ENCODE measurements at places on chromosomes 3 and 15.

GRCh38 chr3:110343945-110344344 lies 727.7 kb upstream of the NECTIN3 start:
- DNase-seq: no peak

DNA sequence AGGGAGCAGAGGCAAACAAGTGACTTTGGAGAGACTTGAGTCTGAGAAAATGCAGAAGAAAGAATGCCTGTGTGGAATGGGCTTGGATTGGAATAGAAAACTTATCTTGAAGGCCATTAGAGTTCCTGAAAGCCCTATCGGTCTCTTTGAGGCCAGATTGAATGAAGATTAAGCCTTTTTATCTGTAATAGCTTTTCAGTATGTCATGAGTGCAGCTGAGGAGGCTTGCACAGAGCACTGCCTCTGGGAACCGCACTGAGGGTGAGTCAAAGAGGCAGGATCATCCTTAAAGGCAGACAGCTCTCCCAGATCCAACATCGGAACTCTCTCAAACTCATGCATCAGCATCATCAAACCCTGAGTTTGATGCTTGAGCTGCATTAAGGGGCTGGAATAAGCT lies 515.2 kb downstream of the NTRK3 start:
- DNase-seq: no peak

DNA sequence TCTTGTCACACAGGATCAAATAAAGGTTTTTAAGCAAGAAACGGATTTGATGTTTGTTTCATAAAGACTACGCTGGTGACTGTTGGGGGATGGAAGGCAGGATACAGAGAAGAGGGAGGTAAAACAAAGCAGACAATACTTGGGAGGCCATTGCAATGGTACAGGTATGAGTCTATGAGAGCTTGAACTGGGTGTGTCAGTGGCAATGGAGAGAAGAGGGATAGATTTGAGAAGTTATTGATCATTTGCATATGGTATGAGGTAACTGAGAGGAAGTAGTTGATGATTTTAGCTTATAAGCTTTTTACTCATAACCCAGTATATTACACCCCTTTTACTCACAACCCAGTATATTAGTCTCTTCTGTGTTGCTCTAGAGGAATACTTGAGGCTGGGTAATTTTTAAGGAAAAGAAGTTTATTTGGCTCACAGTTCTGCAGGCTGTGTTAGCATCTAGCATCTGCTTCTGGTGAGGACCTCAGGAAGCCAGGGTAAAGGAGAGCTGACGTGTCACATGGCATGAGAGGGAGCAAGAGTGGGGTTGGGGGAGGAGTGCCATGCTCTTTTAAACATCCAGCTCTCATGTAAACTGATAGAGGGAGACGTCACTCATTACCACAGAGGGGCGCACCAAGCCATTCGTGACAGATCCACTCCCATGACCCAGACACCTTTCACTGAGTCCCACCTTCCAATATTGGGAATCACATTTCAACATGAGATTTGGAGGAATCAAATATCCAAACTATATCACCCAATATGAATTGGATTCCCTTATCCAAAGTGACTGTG lies 153.9 kb downstream of the VPS8 start:
- DNase-seq: no peak

DNA sequence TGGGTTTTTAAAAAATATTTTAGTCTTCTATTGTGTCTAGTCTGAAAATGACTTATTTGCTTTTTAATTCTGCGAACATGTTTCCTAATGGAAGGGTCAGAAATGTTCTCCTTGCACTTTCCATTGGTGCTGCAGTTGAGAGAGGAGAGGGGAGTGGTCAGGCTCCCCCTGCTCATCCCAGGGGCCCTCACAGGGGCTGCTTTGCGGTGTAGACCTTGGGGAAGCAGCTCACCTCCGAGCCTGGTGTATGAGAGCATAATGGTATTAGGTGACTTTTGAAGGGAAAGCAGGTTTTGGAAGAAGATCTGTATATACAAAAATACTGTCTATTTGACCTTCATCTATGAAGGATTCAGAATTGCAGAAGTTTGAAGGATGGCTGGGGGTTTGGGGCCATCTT lies 28.3 kb downstream of the APBA2 start:
- no peak for DNase-seq

GRCh38 chr15:50028326-50028725 lies 90.7 kb downstream of the ATP8B4 start:
- DNase-seq: no peak

- DNase-seq: no peak
Measured at GRCh38 chr3:71548705-71549384, 34.7 kb downstream of the FOXP1 start.

DNA sequence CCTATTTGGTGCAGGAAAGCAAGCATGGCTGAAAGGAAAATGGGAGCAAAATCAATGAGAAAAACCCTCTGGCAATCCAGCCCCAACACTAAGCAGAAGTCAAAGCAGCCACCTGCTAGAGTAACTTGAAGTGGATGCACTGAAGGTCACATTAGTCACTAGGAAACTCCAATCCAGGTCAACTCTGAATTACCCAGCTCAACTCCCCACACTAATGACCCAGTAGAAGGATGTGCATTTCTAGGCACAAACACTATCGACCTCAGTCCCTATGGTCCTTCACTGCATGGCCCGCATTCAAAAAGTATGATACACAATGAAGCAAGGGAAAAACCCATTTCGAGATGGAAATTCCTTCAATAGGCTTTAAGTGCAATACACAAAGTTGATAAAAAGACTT lies 80.6 kb downstream of the RAD18 start:
- DNase-seq: no peak

- DNase-seq: peak; percentile 74
Measured at GRCh38 chr3:46378426-46378942, 7.7 kb downstream of the CCR5 start.

DNA sequence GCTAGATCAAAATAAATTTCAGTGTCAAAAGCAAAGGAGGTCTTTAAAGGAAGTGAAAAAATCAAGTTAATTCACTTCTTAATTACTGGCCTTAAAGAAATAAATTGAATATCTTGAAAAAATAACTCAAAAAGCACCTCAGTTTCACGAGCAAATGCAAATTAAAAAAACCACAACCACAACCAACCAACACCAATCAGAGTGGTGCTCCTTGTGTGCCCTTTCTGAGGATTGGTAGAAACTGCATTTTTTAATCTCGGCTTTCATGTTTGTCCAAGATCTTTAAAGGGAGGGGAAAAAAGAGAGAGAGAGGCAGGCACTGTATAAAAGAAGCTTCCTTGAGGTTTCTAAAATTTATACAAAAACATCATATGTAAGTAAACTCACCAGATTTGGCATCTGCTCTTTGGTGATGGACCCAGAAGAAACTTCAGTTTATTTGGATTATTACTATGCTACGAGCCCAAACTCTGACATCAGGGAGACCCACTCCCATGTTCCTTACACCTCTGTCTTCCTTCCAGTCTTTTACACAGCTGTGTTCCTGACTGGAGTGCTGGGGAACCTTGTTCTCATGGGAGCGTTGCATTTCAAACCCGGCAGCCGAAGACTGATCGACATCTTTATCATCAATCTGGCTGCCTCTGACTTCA lies at the start of gene GPR15:
Gene GPR15 (plus strand): TSS at position 357 of the 653 bp plus-strand sequence. CDS start 56 bp downstream, at position 413.
- no peak for DNase-seq

GRCh38 chr3:40437889-40438288 lies 19.2 kb upstream of the RPL14 start:
- DNase-seq: no peak

DNA sequence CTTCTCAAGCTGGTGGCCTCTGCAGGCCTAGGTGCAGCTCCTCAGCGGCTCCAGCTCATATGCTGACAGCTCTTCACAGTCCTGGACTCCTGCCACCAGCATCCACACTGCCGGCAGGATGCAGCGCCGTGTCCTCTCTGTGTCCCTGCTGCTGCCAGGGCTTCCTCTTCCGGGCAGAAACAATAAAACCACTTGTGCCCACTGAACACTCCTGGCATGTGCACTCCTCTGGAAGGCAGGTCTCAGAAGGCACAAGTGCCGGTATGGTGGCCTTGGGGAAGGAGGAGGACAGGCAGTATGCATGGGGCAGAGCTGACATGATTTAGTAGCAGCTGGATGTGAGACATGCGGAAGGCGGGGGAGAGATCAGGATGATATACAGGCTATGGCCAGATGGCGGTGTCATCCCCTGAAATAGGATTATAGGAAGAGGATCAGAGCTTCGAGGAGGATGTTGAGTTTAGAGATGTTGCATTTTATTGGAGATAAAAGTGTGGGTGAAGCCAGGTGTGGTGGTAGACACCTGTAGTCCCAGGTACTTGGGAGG lies 7.5 kb upstream of the MAN2A2 start:
- DNase-seq: no peak

GRCh38 chr15:96326328-96327154 lies 4.0 kb upstream of the NR2F2 start:
- DNase-seq: no peak

DNA sequence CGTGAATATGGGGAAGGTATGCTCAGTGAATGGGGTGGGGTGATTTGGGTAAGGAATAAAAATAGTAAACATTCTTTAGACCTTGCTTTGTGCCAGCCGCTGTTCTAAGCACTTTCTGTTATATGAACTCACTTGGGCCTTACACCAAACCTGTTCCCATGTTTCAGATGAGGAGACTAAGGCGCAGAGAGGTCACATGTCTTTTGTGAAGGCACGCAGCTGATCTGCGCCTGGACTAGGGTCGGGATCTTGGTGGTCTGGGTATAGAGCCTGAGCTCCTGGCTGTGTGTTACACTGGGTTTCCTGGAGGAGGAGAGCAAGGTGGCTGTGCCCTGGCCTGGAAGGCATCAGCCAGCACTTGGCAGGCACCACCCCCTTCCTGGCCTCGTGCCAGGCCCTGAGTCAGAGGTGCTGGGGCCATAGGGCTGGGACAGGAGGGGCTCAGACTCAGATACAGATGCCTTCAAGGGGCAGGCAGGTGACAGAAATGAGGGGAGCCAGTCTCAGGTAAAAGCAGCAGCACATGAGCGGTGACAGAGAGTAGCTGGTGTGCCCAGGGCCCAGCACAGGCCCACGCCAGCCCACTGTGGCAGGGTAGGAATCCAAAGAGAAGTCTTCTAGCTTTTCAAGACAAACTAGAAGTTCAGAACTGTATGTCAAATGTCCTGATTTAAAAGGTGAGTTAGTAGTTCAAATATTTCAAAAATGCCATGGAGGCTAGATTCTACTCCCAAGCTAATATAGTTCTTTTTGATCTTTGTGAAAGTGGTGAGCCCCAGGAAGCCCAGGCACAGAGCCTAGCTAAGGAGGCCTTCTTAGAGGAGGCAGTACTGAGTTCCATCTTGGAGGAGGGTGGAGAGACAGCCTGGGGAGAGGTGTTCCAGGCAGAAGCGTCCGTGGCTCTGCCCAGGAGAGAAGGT lies 83.1 kb downstream of the DNAJB8 start:
- DNase-seq: peak; percentile 21

- DNase-seq: no peak
Measured at GRCh38 chr15:73598530-73599160, 34.5 kb downstream of the NPTN start.

DNA sequence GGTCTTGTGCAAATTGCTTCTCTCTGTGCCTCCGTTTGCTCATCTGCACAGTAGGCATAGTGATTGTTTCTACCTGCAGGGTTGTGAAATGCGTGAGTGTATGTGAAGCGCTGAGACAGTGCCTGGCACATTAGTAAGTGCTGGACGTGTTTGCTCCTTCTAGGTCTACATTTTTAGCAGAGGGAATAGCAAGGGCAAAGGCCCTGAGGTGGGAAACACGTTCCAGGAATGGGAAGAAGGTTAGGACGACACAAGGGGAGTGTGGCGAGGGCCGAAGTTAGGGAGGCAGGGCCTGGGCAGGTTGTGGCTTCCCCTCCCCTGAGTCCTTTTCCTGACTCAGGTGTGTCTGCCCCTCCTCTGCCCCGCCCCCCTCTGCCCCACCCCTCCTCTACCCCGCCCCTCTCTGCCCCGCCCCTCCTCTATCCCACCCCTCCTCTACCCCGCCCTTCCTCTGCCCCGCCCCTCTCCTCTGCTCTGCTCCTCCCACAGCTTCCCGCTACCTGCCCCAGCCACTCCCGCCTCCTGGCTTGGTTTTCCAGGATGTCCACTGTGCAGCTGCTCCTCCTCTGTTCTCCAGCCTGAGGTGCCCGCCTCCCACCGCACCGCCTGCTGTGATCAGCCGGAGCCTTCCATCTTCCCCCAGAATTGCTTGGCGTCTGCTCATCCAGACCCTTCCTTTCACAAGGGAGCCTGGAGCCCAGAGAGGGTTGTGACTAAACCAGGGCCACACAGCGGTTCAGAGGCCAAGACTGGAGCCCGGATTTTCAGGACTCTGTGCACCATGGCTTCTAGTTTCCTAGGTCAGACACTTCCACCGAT lies 31.1 kb upstream of the SMAD6 start:
- DNase-seq: no peak

- no peak for DNase-seq
Measured at GRCh38 chr3:52233968-52234367, 5.0 kb downstream of the TWF2 start.

DNA sequence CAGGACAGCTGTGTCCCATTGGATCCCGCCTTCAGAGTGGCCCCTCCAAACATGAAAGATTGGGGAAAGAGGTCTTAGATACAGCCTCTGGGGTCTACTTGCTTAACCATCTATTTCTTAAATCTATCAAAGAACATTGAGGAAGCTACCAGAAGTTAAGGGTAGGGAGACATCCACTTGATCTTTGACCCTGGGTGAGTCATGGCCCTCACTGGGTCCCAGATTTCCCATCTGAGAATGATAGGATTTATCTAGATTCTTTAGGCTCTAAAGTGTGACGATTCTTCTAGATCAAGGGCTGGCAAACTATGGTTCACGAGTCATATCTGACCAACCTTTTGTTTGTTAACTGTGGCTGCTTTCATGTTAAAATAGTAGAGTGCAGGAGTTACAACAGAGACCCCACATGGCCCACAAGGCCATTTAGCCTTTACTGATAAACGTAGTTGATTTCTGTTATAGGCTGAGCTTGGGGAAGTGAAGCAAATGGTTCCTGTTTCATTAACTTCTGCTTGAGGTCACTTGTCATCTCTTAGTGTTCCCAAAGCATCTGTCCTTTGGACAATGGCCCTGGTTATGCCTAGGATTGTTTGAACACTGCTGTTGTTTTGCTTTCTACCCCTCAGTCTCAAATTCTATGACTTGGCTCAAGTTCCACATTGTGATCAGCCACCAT lies 8.0 kb downstream of the MUC13 start:
- no peak for DNase-seq

DNA sequence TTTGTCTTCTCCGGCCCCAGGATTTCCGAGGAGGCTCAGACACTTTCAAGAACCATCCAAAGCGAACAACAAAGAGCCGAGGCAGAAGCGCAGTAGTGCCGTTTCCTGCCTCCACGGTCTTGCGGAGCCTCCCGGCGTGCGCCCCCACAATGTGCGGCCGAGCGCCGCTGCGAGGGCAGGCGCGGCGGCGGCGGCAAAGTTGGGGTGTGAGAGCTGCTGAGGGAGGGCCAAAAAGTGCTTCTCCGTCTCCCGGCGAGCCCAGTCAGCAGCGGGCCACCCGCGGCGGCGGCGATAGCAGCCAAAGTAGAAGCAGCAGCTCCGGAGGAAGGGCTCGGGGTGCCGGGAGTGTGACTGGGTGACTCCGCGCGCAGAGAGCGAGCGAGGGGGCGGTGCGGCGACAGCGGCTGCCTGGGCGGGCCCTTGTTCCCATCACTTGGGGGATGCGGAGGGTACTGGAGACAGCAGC lies 749.1 kb downstream of the ROBO1 start:
- no peak for DNase-seq

- DNase-seq: no peak
Measured at GRCh38 chr3:55813268-55814097, 326.4 kb upstream of the WNT5A start.

- DNase-seq: no peak
Measured at GRCh38 chr3:191499307-191500080, 38.5 kb downstream of the PYDC2 start.

All from stimulated activated CD4-positive, alpha-beta T cell treated with anti-CD3 and anti-CD28 coated beads, Interleukin-4, amount 100 ng/mL, for 24 hours (primary cell).